ENCODE measurements at places on chromosomes 13 and 19.

DNA sequence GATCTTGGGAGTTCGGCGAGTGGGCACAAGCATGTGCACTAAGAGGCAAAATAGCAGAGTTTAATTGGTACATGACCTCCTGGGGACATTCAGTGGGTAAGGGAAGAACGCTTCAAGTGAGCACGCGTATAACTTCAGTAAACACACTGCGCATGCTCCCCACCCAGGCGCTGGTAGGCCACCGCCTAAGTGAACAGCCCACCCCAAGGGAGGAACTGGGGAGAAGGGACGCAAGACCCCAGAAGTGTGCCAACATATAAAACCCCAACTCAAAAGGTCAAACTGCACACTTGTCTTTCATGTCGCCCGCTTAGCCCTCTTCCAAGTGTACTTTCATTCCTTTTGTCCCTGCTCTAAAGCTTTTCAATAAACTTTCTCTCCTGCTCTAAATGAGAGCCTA, 10.5 kb upstream of the NTN5 start:
- no peak for DNase-seq

DNA sequence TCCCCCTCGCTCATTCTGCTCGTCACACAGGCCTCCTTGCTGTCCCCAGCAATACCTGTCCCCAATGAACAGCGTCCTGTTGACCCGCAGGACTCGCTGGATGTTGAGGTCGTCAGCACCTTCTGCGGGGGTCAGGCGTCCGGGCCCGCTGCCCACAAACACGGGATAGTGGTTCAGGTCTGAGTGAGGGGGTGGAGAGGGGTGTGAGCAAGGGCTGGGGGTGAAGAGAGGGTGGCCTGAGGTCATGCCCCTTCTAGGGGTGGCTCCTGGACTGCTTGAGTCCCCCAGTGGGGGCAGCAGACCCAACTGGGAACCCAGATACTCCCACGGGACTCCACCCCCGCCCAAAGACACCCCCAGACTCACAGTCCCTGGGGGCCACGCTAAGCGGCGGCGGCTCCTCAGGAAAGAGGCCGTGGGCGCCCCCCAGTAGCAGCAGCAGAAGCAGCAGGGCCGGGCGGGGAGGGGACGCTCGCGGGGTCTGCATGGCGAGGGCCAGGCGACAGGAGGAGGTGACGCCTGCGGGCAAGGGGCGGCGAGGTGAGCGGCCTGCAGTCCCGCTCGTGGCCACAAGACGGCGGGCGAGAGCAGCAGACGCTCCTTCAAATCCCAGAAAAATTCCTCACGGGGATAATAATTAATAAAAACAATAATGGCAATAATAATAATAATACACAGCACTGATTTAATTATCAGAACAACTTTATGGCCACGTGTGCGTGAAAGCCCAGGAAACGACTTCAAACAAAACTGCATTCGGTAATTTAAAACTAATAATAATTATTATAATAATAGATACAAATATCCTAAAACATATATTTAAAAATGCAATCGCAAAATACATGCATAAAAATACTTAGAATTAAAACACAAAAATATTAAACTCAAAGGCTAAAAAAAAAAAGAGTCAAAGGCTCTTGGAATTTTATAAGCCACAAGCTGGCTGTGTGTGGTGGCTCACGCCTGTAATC, 1.2 kb downstream of the SEMA6B start:
- DNase-seq, result peak; percentile 13

- DNase-seq, result no peak
Observed at GRCh38 chr19:46692918-46693722, 23.8 kb downstream of the PRKD2 start.

- DNase-seq, result no peak
Observed at GRCh38 chr13:78194904-78195639, 276.4 kb upstream of the EDNRB start.

DNA sequence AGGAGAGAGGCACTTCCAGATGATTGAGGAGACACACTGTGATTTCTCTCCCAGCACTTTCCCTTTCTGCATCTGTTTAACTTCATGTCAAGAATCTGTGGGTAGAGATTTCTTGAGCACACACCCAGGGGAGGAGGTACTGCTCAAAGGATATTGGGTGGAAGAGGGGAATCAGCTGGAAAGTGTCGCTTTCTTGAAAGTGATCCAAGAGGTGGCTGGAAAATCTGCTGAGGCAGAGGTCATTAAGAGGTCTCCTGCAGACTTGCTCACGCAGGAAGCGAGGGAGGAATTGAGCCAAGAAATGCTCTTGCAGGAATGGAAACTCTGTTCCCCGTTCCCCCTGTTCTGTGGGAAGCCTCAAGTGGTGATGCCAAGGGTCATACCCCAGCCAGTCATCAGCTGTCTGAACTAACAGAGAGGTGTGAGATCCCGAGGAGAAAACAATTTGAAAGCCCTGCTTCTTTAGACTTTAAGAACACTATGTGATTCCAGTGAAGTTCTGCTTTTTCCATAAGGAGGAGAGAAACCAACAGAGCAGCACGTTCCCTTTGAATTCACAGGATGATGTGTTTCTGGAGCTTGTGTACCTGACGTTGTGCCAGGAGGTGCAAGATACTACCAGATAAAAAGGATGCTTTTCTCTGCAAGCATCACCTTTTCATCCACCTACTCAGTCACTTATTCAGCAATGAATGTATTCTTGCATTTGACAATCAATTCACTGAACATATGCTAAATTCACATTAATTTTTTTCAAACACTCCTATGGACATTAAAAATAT, 163.4 kb upstream of the GPR12 start:
- DNase-seq, result no peak

DNA sequence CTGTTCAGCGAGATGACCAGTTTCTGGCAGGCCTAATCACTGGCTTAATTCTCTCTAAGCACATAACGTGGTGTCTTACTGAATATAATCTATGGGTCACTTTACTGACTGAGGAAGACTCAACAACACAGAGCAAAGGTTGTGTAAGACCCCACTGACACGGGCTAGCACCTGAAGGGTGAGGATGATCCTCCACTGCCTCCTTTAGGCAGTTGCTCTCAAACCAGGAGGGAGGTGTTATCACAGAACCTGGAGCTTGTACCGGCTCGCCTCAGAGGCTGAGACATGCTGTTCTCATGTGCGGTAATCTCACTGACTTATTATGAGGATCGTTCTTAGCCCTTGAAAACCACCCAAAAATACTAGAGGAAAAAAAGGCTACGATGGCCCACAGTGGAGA, 28.3 kb downstream of the RCBTB2 start:
- DNase-seq, result no peak

DNA sequence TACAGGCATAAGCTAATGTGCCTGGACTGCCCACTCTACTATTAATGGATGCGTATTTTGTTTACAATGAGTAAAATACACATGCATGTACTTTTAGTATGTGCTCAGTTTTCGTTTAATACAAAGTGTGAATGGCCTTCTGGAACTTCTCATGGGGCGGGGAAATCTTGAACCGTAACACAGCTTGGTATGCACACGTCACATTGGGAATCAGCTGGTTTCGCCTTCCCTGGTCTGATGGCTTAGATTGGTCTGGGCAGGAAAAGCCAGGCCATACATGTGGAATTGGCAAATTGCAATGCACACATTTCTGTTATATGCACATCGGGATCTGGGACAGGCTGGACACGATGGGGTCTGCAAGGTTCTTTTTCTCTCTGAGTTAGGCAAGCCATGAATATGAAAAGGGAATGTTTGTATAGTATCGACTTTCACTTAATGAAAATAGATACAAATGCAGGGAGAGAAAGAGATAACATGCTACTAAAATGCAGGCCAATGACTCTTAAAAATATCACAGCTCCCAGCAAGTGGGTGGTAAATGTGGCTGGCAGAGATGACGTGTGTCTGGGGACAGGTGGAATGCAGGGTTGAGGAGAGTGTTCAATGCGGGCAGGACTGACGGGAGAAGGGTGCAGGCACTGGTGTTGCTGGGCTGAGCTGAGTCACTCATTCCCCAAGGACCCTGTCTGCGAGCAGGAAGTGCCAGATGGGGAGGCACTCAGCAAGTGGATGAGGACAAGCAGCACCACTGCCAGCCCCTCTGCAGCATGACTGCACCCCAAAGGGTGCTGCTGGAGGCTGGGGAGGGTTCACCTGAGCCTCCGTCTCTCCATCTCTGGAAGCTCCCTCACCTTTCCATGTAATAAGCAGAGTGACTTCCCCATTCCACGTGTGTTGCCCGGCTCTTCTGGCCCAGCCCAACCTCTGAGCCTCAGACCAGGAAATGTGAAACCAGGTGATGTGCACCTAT, 204.0 kb upstream of the GPR12 start:
- DNase-seq, result peak; percentile 85

DNA sequence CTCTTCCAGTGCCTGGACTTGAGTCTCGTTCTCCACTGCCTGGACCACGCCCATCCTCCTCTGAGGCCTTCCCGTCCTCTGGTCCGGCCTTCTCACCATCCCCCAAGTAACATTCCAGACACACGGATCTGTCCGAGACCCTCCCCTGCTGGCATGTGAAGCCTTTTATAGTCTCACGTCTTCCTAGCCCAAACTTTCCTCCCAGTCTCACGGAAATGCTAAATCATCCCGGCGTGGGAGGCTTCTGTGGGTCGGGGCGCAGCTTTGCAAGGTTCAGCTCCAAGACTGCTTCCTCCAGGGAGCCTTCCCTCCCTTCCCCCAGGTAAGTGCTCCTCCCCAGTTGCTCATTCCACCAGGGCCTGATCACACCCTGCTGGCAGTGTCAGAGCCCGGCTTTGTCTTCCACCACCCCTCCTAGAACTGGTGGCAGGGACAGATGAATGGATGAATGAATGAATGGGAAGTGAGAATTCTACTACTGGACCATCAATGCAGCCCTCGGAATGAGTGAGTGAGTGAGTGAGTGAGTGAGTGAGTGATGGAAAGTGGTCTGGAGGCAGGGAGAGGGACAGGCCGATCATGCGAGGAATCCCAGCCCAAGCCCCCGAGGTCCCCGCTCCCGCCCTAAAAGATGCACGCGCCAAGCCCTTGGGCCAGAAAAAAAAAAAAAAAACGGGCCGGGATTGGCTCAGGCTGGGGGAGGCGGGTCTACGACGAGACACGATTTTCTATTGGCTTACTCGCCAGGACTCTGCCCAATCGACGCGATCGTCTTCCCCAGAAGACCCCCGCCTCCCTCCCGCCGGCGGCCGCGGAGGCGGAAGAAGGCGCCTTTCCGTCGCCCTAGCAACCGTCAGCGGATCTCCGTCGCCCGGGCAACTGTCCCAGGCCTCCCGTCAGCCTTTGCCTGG, 9.3 kb downstream of the EPHX3 start:
- DNase-seq, result peak; percentile 91

- DNase-seq, result no peak
Observed at GRCh38 chr13:36031490-36031889, 99.7 kb downstream of the DCLK1 start.

DNA sequence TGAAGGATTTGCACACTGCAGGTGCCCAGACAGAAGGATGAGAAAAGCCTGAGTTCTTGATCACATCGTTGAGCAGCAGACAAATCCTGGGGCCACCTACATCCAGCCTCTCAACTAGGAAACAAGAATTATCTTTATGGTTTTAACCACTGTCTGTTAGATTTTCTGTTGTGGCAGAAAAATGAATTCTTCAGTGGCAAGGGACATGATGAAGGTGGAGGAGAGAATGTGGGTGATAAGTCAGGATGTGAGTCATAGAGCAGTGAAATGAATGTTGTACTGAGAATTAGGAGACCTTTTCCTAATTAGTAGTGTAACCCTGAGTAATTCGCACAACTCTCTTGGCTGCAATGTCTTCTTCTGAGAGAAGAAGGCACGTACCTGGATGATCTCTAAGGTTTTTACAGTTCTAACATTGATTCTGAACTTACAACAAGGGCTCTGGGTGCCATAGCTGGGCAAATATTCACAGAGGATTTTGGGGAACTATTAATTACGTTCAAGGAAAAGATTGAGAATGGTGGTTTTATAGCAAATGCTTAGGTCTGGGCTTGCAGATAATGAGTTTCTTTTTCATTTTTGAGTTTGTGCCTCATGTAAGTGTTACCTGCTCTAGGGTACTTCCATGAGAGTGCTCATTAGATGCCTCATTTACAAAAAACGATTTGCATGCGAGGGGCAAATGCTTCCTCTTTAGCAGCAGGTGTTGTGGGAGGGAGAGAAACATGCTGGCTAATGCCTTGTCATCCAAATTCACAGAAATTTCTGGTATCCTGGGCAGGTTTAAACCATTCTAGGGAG, 111.0 kb upstream of the KL start:
- no peak for DNase-seq

DNA sequence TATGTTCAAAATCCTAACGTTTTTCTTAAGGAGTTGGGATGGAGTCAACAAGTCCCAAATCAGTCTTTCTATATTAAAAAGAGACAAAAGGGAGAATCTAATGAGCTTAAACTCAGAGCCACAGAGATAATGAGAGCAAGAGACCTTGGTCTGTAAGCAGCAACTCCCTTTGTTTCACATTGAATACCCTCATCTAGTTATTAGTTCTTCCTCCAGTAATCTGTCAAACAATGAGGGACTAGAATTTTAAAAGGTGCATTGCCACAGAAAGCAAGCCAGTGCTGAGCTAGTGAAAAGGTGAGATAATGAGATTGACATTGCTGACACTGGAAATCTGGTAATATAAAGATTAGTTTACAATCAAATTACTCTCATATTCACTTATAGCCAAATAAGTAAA, 718.6 kb downstream of the DACH1 start:
- no peak for DNase-seq

DNA sequence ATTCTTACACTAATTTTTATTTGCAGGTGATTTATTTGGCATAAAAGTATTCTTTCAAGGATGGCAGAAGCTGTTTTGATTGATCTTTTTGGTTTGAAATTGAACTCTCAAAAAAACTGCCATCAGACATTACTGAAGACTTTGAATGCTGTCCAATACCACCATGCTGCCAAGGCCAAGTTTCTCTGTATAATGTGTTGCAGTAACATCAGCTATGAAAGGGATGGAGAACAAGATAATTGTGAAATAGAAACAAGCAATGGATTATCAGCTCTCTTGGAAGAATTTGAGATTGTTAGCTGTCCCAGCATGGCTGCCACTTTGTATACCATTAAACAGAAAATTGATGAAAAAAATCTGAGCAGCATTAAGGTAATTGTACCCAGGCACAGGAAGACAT, 1.2 kb downstream of the LACC1 start:
- no peak for DNase-seq

DNA sequence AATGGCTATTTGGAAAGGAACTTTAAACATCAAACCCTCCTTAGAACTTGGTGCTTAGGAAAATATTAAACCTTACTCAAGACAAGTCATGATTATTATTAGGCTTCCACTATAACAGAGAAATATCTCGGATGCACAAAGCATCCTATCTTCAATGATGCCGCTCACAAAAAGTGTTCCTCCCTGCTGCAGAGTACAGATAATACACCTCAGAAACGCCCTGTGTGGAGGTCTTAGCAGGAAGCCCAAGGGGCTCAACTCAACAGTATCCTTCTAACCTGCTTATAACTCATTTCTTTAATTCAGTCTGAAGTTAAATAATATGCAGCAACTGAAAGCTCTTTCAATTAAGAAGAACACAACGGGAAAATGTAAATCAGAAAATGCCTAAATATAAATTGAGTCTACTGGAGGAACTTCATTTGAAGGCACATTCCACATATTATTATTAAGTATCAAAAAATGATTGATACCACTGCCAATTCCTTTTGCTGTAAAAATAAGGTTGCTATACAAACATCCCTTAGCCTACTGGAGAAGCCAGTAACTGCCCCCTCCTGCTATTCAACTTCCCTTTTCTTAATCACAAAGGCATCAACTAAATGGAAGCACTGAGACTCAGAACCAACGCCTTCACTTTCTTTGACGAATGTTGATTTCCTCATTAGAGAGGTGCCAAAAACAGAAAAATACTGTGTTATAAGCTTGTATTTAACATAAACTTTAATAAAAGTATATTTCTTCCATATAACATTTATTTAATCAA, 12.0 kb downstream of the ELF1 start:
- DNase-seq, result no peak

- peak; percentile 11 for DNase-seq
Observed at GRCh38 chr19:46115396-46116106, 8.9 kb downstream of the IGFL3 start.

GRCh38 chr13:64429691-64430090, 2800.4 kb downstream of the PCDH9 start:
- DNase-seq, result no peak
